ENCODE measurements at places on chromosomes 2 and 18. TPM values are rescaled to one million over a fixed set of nuclear protein-coding genes. Genes with fewer than 3 reads are reported as not detected.

- DNase-seq: no peak
These were observed 28.3 kb downstream of the LGALSL start for GRCh38 chr2:64482243-64482642.

- no peak for DNase-seq
These were observed 38.6 kb downstream of the CYP1B1 start for GRCh38 chr2:38037325-38037724.

DNA sequence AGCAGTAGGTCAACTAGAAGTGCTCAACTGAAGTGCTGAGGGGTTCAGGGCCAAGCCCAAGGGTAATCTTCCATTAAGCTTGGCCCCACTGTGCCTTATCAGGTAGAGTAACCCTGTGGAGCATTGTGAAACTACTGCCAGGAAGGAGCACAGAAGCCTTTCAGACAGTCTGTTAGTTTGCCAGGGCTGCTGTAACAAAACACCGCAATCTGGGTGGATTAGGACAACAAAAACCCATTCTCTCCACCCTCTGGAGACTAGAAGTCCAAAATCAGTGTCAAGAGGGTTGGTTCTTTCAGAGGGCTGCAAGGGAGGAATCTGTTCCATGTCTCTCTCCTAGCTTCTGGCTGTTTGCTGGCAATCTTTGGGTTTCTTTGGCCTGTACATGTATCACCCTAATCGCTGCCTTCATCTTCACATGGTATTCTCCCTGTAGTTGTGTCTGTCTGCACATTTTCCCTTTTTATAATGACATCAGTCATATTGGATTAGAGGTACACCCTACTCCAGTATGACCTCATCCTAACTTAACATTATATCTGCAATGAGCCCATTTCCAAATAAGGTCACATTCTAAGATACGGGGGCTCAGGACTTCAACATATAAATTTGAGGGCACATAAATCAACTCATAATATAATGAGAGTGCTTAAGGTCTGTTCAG lies 21.2 kb downstream of the VIT start:
- DNase-seq: no peak

GRCh38 chr2:232466221-232466620 lies 10.3 kb downstream of the ALPI start:
- no peak for DNase-seq

Gene FRZB
- total RNA-seq: not detected

DNA sequence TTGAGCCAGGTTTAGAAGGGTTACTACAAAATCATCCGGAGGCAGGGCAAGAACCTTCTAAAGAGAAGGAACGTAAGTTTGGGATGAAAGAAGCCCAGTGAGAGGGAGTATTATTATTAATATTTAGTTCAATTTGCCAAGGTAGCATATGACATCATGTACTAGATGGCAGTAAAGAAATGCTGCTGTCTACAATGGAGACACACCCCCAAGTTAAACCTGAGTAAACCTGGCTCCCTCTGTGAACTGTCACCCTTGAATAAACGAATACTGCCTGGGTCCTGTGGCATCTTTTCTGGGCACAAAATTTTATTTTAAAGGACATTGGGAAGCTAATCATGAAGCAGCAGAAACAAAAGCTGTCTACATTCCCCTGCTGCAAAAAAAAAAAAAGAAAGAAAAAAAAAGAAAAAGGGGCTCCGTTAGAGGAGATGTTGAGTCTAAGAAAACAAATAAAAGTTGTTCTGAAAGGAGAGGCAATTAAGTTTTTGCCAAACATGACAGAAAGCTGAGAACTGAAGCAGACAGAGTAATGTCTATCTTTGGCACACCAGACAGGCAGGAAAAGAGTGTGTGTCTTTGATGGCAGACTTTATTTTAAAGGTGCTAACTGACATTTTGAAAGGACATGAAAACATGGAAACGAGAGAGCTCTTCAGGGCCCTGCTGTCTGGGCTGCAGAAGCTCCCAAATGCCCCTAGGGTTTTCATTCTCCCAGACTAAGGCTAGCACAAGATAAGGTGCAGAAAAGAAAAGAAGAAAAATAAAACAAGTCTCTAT lies 557.7 kb upstream of the CHAC2 start:
- no peak for DNase-seq

DNA sequence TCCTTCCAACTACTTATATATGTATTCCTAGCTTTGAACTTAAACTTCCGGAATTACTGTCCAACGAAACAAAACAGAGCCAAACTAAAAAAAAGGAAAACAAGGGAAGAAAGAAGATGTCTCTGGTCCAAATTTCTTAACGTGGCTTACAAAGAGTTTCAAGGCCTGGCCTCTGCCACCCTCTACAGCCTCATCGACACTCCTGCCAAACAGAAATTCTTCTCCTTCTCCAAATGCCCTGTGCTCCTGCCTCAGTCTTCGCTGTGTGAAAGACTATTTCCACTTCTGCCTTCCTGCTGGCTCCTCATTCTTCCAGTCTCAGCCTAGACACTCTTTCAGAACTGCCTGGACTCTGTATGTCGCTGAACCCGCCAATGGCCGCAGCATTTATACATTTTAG lies 249.2 kb downstream of the TXNL1 start:
- DNase-seq: no peak

Gene FBXO48
- total RNA-seq: 0.30 TPM

GRCh38 chr18:6558446-6559156 lies 143.9 kb upstream of the L3MBTL4 start:
- no peak for DNase-seq

DNA sequence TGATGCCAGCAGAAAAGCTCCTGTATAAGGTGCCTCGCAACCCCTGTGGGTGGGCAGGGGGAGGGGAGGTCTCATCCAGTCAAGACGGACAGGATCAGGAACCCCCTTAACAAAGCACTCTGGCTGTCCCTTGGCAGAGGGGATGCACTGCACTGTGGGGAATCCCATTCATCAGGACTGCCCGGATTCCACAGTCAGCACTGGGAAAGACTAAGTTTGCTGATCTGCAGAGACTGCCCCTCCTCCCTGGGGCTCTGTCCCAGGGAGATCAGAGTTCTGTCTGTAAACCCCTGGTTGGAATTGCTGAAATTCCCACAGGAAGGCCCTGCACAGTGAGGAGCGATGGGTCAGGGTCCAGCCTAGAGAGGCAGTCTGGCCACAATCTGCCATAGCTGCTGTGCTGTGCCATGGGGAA lies 149.5 kb upstream of the RBBP8 start:
- no peak for DNase-seq

GRCh38 chr18:65435534-65435933 lies 315.3 kb upstream of the CDH7 start:
- DNase-seq: no peak

GRCh38 chr18:8933714-8934284 lies 168.7 kb upstream of the NDUFV2 start:
- no peak for DNase-seq

Gene AQP4
- not detected for total RNA-seq

- no peak for DNase-seq
These were observed 56.2 kb downstream of the KCNG2 start for GRCh38 chr18:79853993-79854364.

DNA sequence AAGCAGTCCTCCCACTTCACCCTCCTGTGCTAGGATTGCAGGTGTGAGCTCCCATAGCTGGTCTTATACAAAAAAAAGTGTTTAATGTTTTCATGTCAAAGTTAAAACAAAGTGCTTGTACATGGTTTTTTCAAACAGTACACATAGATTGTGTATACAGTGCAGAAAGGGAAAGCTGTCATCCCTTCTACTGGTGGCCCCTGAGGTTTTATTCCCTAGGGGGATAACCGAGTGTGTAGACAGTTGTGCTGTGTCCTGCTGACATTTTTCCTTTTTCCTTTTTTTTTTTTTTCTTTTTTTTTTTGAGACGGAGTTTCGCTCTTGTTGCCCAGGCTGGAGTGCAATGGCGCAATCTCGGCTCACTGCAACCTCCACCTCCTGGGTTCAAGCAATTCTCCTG lies 10.8 kb downstream of the TUBB6 start:
- no peak for DNase-seq
